Activated CD4-positive, alpha-beta T cell treated with anti-CD3 and anti-CD28 coated beads for 24 hours (primary cell): ENCODE measurements at places on chromosomes 2 and 18.
A peak's percentile ranks its signal among the peaks of the same experiment; 100 is the strongest.

GRCh38 chr2:239601201-239601851 lies 200.5 kb upstream of the HDAC4 start:
- no peak for DNase-seq

GRCh38 chr18:67916097-67916496 lies 399.6 kb upstream of the DSEL start:
- DNase-seq, result no peak

DNA sequence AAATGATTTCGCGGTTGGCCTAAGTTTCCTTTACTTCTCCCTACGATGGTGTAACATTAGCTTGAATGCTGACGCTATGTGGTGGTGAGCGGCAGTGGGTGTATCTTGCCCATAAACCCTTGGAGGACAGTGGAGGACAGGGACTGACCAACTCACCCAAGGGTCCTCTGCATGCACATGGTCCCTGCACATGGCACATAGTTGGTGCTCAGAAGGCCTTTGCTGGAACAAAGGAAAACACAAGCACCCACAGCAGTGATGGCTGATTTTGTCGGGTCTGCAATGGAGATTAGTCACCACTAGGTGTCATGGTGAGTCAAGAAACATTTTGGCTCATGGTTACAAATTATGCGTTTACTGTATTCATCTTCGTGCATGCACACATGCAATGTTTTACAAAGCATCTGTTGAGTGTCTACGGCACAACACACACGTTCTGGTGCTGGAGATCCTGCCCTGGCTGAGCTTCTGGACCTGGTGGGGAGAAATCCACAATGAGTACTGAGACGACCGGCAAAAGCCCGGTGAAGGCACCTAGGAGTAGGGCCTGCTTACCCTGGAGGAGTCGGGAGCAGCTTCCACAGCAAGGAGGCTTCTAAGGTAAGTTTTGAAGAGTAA lies 44.0 kb downstream of the PDCL3 start:
- DNase-seq, result peak; percentile 8

DNA sequence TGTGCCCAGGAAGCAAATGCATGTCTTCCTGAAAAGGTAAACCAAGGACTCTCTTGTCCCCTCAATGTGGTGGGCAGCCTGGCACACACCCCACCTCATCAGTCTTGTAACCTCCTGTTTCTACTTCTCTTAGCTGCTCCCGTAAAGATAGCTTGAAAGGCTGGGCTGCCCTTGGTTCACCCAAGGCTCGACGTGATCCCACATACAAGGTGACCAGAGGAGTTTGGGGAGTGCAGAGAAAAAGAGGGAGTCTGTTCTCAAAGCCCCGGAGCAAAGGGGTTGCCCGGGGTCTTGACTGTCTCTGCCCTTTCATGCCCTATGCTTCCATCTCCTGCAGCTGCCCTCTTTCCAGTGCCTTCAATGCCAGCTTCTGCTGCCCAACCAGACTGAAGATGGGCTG lies 18.3 kb upstream of the FOSL2 start:
- DNase-seq, result no peak

DNA sequence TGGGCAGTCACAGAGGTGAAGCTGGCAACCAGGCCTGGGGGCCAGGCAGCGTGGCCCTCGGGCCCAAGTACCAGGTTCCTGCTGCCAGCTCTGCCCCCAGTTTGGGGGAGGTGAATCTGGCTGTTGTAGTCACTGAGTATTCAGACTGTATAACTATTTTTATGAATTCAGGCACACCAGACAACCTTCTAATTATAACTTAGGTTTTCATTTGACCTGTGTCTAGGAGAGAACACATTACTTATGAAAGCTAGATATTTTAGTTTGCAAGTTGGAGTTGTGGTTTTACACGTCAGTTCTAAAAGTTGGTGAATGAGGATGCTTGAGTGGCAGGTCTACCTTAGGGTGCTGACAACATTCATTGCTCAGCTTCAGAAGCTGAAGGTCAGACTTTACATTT lies 71.7 kb downstream of the LIMS1 start:
- DNase-seq, result no peak

DNA sequence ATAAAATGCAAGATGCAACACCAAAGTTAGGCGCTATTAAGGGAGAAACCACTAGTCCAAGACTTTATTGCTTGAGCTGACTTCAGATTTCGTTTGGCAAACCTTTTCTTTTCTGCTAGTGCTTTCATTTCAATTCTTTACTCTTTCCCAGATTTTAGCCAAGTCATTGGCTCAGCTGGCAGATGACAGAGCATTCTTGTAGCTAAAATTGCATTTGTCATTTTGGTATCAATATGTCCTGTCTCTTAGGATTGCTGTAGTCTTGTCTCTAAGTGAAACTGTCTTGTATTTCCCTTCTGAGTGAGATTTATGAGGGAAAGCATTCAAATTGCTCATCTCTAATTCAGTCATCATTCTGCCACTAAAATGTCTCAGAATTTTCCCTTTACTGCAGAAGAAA lies 335.1 kb downstream of the METTL4 start:
- no peak for DNase-seq

DNA sequence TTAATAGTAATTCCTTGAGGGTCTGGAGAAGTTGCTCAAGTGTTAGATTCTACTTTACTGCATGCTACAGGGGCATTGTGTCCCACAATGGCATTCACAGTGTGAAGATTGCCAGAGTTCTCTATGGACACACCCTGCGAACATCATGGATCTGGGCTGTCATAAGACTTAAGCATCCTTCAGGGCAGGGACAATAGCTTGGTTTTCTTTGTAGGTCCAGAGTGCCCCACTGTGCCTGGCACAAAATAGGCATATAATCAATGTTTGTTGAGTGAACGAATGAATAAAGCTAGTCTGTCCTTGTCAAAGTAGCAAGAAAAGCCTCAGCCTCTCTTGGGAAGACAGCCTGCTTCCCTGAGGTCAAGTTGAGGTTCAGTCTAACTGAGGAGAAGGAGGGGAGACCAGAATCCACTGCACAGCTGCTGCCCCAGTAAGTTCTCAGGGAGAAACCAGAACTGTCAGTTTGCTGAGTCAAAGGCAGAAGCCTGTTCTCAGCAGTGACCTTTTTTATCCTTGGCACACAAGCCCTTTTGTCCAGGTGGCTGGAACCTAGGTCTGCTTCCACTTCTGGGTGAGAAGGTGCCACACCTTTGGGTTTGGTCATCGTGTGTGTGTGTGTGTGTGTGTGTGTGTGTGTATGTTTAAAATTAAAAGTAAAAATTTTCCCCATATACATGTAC lies 15.0 kb downstream of the INPP4A start:
- no peak for DNase-seq

DNA sequence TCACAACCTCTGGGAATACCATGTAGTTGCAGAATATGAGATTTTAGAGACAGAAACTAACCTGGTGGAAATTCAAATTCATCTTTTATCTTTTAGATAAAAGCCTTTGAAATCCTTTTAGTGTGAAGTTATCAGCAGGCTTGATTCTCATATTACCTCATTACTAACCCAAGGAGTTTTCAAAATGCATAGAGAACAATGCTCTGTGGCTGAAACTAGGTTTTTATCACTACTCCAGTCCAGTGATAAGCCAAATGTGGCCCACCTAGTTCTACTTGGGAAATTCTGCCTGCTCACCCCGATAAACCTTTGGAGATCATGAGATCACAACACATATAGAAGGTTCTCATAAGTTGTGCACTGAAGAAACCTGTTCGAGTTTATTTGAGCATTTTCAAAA lies 121.7 kb downstream of the MMADHC start:
- DNase-seq, result no peak
